ENCODE measurements at places on chromosomes 12 and 14.

GRCh38 chr14:61401461-61401860 is 80.1 kb downstream of the PRKCH start:
- no peak for DNase-seq

GRCh38 chr12:65155784-65156183 is 13.6 kb upstream of the LEMD3 start:
- no peak for DNase-seq

DNA sequence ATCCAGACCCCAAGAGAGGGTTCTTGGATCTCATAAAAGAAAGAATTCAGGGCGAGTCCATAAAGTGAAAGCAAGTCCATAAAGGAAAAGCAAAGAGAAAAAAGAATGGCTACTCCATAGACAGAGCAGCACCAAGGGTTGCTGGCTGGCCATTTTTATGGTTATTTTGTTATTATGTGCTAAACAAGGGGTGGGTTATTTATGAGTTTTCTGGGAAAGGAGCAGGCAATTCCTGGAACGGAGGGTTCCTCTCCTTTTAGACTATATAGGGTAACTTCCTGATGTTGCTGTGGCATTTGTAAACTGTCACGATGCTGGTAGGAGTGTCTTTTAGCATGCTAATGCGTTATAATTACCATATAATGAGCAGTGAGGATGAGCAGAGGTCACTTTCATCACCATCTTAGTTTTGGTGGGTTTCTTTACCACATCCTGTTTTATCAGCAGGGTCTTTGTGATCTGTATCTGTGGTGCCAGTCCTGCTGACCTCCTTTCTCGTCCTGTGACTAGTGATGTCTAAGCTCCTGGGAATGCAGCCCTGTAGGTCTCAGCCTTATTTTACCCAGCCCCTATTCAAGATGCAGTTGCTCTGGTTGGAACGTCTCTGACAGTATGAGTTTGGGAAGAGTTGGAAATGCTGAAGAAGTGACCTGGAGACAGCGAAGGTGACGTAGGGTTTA is 100.5 kb downstream of the ZNF664 start:
- DNase-seq: no peak

- no peak for DNase-seq
These were observed 223.5 kb downstream of the BTG1 start for GRCh38 chr12:91922139-91922538.

DNA sequence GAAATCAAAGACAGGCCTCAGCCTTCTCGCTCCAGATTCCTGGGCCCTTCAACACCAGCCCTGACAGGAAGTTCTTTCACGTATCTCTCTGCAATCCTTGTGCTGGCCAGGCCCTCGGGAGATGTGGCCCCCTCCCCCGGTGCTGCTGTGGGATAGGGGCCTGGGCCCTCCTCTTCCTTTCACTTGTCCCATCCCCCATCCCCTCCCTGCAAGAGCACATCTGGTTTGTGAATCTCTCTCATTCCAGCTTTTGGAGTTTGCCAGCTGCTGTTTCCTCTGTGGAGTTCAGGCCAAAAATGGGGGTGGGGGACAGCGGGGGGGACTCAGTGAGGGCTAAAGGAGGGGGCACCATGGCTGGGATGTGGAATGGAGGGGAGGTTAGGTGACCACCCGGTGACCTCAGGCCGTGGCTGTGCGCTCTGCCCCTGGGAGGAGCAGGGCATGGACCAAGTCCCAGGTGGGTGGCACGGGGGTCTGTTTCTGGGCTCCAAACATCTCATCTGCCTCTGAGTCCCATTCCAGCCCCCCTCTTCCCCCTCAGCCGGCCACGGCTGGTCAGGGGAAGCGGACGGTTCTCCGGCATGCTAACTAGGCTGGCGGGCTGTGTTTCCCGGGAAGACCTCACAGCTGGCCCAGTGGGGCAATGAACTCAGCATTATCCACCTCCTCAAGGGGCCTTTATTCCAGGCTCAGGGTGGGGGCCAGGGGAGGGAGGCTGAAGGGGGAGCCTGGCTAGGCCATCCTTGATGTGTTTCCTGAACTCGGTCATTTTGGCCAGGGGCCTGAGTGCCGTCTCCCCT is 7.4 kb downstream of the LRP1 start:
- no peak for DNase-seq

DNA sequence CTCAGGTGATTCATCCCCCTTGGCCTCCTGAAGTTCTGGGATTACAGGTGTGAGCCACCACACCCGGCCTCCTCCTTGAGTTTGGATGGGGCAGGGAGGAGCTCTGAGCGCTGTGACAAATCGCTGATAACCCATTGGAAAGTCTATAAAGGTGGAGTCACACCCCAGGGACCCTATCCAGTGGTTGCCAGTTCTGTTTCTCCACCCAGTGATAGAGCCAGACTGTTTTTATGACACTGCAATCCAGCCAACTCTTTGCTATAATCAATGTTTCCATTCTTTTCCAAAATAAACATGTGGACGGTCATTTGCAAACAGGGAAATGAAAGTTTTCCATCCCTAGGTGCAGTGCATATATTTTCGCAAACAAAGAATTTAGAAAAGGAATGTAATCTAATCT is 142.0 kb upstream of the PELI2 start:
- DNase-seq: no peak

DNA sequence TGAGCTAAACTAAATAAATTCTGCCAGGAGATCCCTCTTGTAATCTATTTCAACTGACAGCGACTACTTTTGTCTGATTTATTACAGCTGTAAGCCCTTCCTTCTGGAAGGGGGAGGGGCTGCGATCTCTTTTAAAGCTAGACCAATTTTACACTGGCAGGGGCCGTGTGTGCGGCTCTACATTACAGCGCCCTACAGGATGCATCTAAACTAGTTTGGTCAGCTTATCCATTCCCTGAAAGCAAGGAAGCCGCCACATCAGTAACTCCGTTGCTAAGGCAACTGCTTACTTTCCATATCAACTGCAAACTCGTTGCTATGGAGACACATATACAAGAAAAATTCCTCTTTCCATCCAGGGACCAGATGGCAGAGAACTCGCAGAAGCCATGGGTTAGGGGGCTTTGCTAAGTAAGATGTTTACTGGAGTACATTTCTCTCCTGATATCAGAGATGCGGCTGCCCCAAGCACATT is 17.4 kb downstream of the FOXN3 start:
- no peak for DNase-seq

DNA sequence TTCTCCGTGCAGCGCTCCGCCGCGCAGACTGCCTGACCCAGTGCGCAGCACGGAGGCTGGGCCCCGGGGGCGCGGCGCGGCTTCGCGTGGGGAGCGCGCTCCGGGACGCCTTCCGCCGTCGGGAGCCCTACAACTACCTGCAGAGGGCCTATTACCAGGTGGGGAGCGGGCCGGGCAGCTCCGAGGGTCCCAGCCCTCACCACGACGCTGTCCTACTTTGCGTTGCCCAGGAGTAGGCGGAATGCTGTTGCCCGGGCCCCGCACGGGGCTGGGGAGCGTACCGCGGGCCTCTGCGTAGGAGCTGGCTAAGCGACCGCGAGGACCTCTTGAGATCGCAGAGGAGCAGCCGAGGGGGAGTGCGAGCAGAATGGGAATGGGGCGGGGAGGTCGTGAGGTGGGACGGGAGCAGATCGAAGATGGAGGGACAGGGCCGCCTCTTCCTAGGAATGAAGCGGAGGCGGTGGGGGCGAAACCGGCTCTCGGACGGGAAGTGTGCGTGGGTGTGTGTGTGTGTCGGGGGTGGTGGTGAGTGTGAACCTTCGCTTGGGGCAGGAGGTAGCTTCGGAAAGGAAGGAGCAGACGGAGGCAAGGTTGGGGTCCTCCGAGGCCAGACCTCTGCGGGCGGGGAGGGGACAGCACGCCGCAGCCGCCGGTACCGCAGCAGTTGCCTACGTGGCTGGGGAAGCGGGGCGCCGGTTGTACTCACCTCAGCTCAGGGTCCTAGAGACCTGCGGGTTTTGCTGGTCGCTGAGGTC is 751 bp downstream of the P3H3 start:
- DNase-seq: no peak
